ENCODE measurements at places on chromosomes 13 and 19.
A peak's percentile ranks its signal among the peaks of the same experiment; 100 is the strongest.

GRCh38 chr13:42215578-42216421 lies 56.2 kb upstream of the AKAP11 start:
- DNase-seq = no peak

- peak; percentile 29 for DNase-seq
Measured at GRCh38 chr19:34963573-34964406, at the start of gene ZNF792. Gene ZNF792 (minus strand): TSS chr19:34964229. CDS start chr19:34963662, 567 bp downstream.

DNA sequence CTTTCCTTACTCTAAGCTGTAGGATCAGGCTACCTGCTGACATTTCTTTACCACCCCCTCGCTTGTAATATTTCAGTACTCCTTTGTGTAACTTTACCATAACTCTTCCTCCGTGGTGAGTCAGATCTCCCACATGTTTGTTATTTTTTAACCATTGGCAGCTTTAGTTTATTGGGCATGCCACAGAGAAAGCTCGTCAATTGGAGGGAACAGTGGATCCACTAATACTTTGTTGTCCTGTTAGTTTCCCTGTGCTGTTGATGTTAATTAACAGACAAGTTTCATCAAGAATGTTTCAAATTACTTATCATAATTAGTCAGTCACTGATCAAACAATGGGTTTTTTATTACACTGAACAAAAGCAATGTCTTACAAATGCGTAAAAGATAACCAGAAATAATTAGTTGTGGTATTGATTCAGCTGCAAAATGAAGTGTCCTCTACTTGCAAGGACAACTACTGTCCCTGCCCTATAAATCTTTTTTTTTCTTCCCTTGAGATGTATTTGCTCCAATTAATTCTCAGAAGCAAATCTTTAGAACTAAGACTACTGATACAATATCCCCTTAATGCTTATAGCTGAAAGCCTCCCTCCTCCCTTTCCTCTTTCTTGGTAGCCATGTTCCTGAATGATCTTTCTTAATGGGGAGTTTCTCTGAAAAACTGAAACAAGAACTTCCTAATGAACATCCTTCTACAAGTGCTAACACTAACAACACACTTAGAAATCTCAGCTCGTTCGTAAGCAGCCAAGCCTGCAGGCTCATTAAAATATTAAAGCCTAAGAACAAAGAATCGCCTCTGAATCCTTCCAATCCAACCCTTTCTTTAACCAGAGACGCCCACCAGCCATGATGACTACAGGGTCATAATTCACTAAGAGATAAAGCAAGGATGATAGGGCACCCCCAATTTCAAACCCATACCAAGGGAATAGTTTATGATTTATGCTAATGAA lies 22.2 kb downstream of the EFNB2 start:
- no peak for DNase-seq

DNA sequence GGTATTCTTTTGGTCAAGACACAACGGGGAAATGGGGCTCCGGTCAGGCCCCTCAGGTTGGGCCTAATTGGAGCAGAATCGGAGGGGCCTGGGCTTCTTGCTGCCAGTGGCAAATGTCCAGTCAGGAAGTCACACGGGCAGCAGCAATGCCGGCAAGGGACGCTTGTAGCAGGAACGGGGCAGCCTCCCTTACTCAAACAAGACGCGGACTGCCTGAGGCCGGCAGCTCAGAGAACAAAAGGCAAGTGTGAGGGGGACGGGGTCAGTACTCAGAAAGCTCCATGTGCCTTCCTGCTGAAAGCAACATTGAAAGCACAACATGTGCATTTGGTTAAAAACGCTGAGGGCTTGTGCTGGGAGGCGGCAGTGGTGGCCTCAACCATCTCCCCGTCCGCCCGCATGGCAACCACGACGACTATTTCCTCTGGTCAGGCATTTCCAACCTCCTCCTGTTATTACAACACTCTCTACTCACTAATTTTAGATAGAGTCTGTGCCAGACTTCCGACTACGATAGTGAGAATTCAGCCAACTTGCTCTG lies 20.5 kb upstream of the RASA3 start:
- no peak for DNase-seq

DNA sequence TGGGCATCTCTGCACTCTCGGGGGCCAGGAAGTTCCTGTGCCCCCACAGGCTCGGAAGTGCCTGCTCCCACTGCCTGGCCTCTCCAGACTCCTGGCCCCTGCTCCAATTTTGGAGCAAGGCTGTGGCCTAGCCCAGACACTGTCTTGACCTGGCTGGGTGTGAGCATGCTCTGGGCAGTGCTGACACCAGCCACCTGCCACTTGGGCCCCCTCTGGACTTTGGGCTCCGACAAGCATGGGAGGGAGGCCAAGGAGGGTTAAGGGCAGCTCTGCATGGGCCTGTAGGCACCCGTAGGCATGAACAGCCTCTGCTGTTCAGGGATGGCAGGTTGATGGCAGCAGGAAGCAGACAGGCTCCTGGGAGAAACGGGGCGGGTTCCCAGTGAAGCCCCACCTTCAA lies 26.0 kb upstream of the RBM26 start:
- no peak for DNase-seq

DNA sequence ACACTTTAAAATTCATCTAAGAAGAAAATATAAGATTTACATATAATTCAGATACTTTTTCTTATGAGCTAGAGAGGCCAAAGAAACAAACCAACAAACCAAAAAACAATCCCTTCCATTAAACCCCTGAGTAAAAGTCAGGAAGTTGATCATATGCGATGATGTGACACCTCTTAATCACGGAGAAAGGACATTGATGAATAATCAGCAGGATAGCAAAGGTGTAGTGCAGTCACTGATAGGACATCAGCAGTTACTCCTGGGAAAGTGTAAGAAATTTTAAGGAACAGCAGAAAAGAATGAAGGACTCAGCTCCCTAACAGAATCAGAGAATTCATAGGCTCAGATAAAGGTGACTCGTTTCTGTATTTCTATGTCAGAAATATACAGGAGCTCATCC lies 202.4 kb upstream of the EDNRB start:
- no peak for DNase-seq

DNA sequence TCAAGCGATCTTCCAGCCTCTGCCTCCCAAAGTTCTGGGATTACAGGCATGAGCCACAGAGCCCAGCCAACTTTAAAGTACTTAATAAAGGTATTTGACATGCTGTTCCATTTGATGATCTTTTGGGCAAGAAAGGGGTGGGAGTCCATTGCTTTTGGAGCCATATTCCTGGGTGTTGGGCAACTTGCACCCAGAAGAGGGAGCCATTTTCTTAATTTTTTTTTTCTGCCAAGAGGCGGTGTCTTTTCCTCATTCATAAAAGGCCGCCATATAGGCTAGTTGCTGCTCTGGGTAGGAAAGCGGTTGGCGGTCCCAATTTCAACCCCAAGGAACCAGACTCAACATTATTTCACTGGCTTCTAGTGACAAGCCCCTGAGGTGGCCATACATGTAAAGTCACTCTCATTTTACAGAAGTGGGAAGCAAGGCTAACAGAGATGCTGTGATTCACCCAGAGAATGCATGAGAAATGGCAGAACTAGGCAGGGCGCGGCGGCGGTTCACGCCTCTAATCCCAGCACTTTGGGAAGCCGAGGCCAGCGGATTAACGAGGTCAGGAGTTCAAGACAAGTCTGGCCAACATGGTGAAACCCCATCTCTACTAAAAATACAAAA lies 139.6 kb downstream of the CACNA1A start:
- no peak for DNase-seq

GRCh38 chr19:6983448-6983847 lies 37.8 kb downstream of the MBD3L2B start:
- DNase-seq = no peak

- DNase-seq = no peak
Measured at GRCh38 chr19:6425732-6426620, 1.4 kb upstream of the KHSRP start.

DNA sequence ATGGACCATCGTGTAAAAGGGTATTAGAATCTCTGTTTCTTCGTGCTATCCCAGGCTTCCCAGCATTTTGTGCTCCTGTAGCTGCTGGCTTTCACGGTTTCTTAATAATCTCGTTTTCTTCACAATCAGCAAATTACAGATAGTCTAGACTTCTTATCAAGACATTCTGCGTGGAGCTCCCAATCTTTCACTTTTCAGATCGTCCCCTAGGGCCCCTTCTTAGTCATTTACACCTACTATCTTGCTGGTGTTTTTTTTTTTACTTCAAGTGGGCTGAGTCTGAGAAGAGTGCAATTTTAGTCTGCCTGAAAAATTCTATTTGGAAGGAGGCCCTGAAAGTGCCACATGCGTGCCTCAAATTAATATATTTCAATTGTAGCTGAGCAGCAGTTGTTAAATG lies 275.1 kb downstream of the SHISA2 start:
- no peak for DNase-seq

- peak; percentile 100 for DNase-seq
Measured at GRCh38 chr19:53196777-53197396, 3.7 kb upstream of the ZNF665 start.

GRCh38 chr19:19997656-19998268 lies 41.5 kb downstream of the ZNF682 start:
- DNase-seq = no peak

DNA sequence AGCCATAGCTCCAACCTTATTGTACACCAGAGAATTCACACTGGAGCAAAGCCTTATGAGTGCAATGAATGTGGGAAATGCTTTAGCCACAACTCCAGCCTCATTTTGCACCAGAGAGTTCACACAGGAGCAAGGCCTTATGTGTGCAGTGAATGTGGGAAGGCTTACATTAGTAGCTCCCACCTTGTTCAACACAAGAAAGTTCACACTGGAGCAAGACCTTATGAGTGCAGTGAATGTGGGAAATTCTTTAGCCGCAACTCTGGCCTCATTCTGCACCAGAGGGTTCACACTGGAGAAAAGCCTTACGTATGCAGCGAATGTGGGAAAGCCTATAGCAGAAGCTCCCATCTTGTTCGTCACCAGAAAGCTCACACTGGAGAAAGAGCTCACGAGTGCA lies 5.9 kb upstream of the TRAPPC2B start:
- no peak for DNase-seq

DNA sequence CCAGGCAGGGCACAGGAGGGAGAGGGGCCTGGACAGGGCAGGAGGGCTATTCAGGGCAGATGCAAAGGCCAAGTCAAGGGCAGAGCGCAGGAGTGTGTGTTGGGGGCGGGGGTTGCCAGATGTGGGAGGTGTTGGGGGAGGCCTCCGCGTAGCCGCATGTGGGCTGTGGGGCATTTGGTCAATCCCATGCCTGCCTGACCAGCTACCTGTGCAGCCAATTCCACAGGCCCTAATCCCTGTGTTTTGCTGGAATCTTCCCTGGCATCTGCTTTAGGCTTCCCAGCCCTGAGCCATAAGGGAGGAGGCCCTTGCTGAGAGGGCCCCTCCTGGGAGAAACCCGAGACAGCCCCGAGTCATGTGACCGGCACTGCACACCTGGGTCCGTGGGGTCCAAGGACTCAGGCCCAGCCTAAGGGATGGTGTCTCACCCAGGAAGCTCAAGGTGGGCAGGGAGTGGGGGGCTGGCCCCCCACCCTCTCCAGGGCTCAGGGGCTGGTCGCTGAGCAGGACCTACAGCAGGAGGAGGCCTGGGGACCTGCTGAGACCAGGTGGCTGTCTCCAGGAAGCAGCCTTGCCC lies 20.3 kb downstream of the RFX1 start:
- no peak for DNase-seq

DNA sequence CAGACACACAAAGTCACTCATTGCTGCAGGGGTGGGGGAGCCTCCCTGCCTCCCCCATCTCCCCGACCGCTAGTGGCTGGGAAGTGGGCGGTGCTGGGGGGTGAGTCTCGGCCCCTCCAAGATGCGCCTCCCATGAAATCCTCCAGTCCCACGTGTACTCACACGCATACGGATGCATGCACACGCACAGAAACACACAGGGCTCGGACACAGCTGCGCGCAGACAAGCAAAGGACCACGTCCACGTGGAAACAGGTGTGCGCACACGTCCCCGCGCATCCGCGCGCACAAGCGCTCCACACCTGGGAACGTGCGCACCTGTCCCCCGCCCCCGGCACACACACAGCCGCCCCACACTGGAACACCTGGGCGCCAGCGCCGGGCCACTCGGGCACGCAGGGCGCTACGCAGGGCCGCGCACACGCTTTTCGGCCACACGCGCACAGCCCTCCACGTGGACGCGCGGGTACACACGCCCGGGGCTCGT lies 687 bp downstream of the MATK start:
- DNase-seq = no peak

DNA sequence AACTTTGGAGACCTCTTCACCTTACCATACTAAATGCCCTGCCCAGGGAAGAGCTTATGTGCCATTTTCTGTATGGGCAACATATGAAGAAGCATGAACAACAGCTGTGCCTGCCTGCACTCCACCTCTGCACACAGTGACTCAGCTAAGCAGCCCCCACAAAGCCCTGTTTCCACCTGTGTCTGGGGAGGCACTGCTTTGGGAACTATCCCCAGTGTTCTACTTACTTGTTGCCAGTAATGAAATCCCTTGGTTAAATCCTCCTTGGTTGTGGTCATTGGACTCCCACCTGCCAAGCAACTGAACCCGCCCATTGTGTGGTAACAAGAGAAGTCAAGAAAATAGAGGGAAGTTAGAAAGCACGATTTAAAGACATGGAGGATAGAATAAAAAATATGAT lies 84.6 kb downstream of the NALCN start:
- DNase-seq = no peak

DNA sequence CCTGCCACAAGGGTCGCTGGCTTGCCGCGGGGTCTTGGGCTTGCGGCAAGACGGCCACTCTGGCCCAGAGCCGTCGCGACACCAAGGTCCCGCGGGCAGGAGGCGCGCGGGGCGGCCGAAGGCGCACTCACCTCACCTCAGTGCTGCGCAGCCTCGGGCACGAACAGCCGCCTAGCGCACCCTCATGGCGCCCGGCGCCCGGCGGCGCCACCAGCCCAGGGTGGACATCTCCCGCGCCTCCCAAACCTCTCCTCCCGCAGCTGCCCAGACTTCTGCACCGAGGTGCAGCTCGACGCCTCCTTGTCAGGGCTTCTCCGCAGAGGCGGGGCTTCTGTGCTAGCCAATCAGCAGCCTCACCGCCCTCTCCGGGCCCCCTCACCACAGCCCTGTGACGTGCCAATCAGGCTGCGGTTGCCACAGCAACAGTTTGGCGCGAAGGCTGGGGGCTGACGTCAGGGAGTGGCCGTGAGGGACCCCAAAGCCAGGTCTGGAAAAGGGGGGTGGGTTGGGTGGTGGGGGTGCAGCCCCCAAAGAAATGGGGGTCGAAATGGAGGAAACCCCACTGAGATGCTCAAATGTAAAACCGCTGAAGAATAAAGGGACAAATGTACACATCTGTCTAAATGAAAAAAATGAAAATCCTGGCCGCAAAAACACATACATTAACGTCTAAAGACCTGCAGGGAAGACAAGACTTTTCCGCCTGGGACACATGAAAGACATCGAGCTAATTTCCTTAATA lies at the start of the genes PEG3 and ZIM2:
Gene PEG3 (minus strand): TSS at position 276 of the 742 bp plus-strand sequence. CDS start 16,071 bp downstream, outside the sequence.
Gene ZIM2 (minus strand): TSS at position 276 of the 742 bp plus-strand sequence. CDS start 16,449 bp downstream, outside the sequence.
- DNase-seq = no peak

DNA sequence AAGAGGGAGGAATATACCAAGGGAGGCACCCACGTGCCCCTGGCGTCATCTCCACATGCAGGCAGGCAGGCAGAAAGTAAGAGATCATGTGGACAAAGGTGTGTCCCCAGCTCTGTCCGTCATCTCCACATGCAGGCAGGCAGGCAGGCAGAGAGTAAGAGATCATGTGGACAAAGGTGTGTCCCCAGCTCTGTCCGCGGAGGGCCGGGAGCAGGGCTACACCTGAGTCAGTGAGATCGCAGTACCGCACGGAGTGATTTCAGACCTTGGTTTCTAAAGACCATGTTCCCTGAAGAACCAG lies 22.2 kb downstream of the CAPS start:
- no peak for DNase-seq

GRCh38 chr13:103289681-103290080 lies 223.5 kb upstream of the SLC10A2 start:
- no peak for DNase-seq
